ENCODE measurements at places on chromosomes 6 and 20. TPM values are rescaled to one million over a fixed set of nuclear protein-coding genes. Genes with fewer than 3 reads are reported as not detected.

The TFAP2C gene
- polyA plus RNA-seq = 2.9 TPM

The MLIP gene
- 0.23 TPM for polyA plus RNA-seq

The RIN2 gene
- 36.7 TPM for polyA plus RNA-seq

The BPIFB2 gene
- not detected for polyA plus RNA-seq

The TMEM244 gene
- polyA plus RNA-seq = not detected

The TOX2 gene
- polyA plus RNA-seq = 42.7 TPM
